ENCODE measurements at places on chromosomes 2 and 18. TPM values are rescaled to one million over a fixed set of nuclear protein-coding genes. Genes with fewer than 3 reads are reported as not detected.

GRCh38 chr18:30743033-30743432 lies 299.5 kb downstream of the DSC3 start:
- no peak for DNase-seq

Gene CNRIP1
- total RNA-seq, result 36.4 TPM

DNA sequence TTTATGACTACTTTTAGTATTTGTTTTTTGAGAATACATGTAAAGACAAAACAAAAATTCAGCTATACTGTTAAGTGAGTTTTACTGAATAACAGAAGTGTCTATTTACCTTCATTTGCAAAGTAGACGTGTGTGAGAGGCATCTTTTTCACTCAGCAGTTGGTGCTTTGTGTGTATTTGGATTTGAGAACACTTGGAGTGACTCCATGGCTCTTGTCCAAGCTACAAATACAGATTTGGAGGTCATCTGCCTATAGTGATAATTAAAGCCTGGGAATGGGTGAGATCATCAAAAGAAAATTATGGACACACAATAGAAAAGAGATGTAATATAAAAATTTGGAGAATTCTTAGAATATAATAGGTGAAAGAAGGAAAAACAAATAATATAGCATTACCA lies 6.2 kb downstream of the NAB1 start:
- no peak for DNase-seq

GRCh38 chr18:7778181-7778580 lies 211.1 kb downstream of the PTPRM start:
- no peak for DNase-seq

DNA sequence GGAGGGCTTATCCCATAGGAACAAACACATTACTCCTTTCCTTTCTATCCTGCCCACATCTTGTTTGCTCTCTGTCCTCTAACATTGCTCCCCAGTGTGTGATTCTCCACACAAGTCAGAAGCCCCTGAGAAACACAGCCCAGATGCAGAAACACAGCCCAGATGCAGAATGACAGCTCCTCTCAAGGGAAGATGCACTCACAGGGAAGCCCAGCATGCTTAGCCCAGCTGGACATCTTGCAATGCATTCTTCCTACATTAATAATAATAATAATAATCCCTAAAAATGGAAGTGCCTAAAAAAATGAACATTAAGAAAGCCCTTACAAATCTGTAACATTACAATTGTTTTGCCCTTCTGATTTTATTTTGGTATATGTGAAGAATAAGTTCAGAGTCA lies 172.1 kb downstream of the CBLN2 start:
- no peak for DNase-seq

GRCh38 chr18:77105680-77106079 lies 26.9 kb downstream of the MBP start:
- no peak for DNase-seq

Data from LHCN-M2 (cell line).